ENCODE measurements at places on chromosomes 4 and X. TPM values are rescaled to one million over a fixed set of nuclear protein-coding genes. Genes with fewer than 3 reads are reported as not detected.

NPFFR2 gene
- not detected for total RNA-seq

ZMAT1 gene
- 1.3 TPM for total RNA-seq

MAGEC2 gene
- total RNA-seq, result not detected

CBLL2 gene
- not detected for total RNA-seq

PFKFB1 gene
- total RNA-seq, result not detected

PF4V1 gene
- 0.34 TPM for total RNA-seq

HCFC1 gene
- 15.3 TPM for total RNA-seq

FOXR2 gene
- not detected for total RNA-seq

PAGE2B gene
- not detected for total RNA-seq

DCHS2 gene
- total RNA-seq, result 0.17 TPM

GCNA gene
- total RNA-seq, result 3.2 TPM

MAGEA11 gene
- total RNA-seq, result not detected

SMARCAD1 gene
- total RNA-seq, result 45.9 TPM

PUDP gene
- total RNA-seq, result 17.2 TPM

CXCL5 gene
- 0.23 TPM for total RNA-seq

SPATA18 gene
- 4.3 TPM for total RNA-seq

XKRX gene
- total RNA-seq, result 0.05 TPM

Measured in dermis blood vessel endothelial cell (primary cell).